Fibroblast of lung (primary cell): ENCODE measurements at places on chromosomes 2 and 18. TPM values are rescaled to one million over a fixed set of nuclear protein-coding genes. Genes with fewer than 3 reads are reported as not detected.

Gene IGFBP5
- total RNA-seq = 783 and 1,100 TPM in 2 replicates

Gene IL36RN
- total RNA-seq = not detected in 2 replicates

Gene MAP3K2
- total RNA-seq = 30.1 and 32.6 TPM in 2 replicates

Gene SERPINB13
- not detected in 2 replicates for total RNA-seq

Gene CNNM4
- total RNA-seq = 2.1 and 3.3 TPM in 2 replicates

Gene DUSP11
- 24.9 and 31.7 TPM in 2 replicates for total RNA-seq

Gene CDC42EP3
- 5.6 and 19.2 TPM in 2 replicates for total RNA-seq

Gene CYS1
- 1.5 and 5.1 TPM in 2 replicates for total RNA-seq

Gene LIMS1
- 52.7 and 63.7 TPM in 2 replicates for total RNA-seq

Gene SCYGR6
- total RNA-seq = not detected in 2 replicates
